BE2C (cell line): ENCODE measurements at places on chromosomes 12 and 14.
A peak's percentile ranks its signal among the peaks of the same experiment; 100 is the strongest.

DNA sequence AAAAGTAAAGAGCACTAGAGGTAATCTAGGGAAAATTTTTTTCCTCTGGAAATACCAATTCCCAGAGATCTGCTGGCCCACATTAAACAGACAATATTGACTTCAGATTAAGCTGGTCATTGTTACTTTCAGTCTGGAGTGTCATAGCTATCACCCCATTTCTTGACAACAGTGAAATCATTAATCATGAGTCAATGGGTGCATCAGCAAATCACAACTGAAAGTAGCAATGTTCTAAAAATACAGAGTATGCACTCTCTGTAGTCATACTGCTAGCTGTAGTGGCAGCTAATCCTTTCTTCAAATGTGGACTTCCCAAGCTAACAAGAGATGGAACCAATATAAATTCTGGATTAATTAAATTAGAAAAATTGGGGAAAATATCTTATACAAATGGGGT, 129.9 kb downstream of the CPNE8 start:
- no peak for DNase-seq

DNA sequence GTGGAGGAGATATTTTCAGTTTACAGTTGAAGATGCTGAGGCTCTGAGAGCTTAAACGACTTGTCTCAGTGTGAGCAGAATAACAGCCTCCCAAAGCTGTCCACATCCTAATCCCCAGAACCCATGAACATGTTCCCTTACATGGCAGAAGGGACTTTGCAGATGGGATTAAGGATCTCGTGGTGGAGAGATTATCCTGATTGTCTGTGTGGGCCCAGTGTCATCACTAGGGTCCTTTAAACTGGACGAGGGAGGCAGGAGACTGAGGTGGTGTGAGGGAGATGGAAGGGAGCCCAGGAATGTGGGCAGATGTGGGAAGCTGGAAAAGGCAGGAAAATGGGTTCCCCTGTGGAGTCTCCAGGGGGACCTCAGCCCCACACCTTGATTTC, 9.6 kb upstream of the KRT80 start:
- peak; percentile 0 for DNase-seq

DNA sequence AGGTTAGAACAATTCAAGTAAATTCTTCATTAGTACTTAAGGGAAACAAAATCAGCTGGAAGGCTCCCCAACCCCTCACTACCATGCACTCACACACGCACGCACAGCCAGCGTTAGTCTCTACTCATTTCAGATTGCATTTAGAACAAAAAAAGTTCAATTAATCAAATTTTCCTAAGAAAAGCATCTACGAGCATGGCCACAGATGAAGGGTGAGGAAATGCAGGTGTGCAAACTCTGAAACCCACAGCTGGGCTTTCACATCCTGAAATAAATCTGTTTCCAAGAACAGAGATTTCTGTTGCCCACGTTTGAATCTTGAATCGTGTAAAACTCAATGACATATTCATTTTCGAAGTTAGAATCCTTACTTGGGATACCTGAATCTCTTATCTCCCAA, 62.6 kb downstream of the SEL1L start:
- no peak for DNase-seq

DNA sequence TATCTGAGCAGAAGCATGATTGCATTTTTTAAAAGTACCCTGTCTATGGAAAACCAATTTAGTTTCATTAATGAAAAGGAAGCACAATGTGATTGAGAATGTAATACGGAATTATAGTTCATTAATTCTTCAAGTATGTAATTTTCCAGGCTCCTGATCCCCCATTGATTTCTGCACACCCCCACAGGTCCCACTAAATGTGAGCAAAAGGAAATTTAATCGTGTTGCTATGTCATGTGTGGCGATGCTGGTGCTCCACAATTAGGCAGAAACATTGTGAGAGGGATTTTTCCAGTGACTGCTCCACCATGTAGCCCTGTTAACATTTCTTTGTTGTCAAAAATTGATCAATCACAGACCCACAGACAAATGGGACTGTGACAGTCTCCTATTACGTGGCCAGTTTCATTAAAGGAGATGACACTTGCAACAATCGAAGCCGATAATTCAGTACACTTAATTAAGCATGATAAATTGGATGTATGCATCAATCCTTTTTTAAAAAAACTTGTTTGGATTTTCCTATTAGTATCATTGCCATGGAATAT, 306.0 kb downstream of the NELL2 start:
- no peak for DNase-seq

- no peak for DNase-seq
Observed at GRCh38 chr12:129693731-129694130, 210.1 kb downstream of the TMEM132D start.

DNA sequence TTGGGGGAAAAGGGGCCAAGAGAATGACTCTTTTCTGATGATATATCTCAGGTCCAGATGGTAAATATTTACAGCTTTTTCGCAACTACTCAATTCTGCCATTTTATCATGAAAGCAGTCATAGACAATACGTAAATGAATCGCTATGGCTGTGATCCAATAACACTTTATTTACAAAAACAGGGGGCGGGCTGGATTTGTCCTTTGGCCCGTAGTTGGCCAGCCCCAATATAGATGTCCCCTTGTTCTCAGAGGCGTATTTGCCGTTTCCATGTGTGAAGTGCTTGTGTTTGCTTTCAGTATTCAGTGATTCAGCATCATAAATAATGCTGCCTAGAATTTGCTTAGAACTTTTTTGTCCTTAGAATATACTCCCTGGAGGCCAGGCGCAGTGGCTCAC, 77.2 kb downstream of the CCDC92 start:
- DNase-seq = no peak

- no peak for DNase-seq
Observed at GRCh38 chr14:92753250-92753649, 4.8 kb upstream of the LGMN start.

- DNase-seq = peak; percentile 68
Observed at GRCh38 chr12:25364529-25365339, 114.0 kb upstream of the KRAS start.
